Right lung (tissue), 10 donors: ENCODE measurements at places on chromosomes 12 and 14. TPM values are rescaled to one million over a fixed set of nuclear protein-coding genes. Genes with fewer than 3 reads are reported as not detected.

The RNF34 gene
- polyA plus RNA-seq = 32.3 TPM

The SYT1 gene
- polyA plus RNA-seq = 2.7 TPM

The CSRP2 gene
- 29.3 TPM for polyA plus RNA-seq

The GALNT4 gene
- 9.9 TPM for polyA plus RNA-seq

The SPIC gene
- not detected for polyA plus RNA-seq

The FOXM1 gene
- polyA plus RNA-seq = 26.4 TPM

The PLD4 gene
- polyA plus RNA-seq = 9.5 TPM

The LMO3 gene
- polyA plus RNA-seq = 12.2 TPM

DNA sequence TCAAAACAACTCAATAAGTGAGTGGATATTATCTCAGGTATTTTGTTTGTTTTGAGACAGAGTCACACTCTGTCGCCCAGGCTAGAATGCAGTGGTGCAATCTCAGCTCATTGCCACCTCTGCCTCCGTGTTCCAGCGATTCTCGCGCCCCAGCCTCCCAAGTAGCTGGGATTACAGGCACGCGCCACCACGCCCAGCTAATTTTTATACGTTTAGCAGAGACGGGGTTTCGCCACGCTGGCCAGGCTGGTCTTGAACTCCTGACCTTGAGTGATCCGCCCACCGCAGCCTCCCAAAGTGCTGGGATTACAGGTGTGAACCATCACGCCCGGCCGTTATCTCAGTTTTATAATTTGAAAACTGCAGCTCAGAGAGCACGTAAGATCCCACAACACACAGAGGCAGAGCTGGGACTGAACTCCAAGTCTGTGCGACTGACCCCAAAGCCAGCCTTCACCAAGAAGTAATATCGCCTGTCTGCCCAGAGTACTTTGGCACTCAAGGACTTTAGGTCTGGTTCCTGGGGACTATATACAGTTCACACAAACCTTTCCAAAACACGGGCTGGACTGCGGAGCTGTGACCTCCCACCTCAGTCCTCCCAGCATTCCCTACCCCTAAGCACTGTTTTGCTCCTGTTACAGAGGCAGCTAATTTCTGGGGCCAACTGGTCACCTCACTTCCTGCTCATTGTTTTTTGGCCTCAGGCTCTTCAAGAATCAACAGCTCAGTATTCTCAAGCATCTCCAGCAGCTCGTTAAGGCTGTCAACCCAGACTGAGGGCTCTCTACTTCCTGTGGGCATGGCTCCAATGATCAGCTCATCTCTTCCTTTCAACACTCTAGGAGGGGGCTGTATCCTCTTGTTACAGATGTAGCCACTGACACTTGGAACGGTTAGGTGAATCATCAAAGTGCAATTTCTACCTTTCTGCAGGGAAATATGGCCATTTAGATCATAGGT lies 22.5 kb downstream of the TESC start:
- no peak for DNase-seq

- DNase-seq = no peak
Measured at GRCh38 chr12:46946137-46946536, 120.3 kb upstream of the SLC38A4 start.

- DNase-seq = no peak
Measured at GRCh38 chr12:106343214-106343528, 14.4 kb upstream of the POLR3B start.

DNA sequence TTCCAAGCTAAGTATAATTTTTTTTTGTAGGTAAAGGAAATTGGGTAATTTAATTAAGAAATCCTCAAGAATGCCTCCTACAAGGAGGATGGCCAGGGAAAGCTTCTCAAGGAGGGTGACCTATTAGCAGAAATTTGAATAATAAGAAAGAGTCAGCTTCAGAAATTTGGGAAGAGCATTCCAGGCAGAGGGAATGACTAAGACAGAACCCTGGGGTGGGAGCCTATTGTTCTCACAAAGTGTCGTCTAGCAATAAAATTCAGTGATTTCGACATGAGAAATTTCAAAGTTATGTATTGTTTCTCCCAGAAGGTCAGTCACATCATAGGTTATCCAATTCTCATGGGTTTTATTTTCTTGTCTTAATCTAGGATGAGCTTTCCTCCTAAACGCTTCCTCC lies 1168.4 kb downstream of the AACS start:
- DNase-seq = no peak

DNA sequence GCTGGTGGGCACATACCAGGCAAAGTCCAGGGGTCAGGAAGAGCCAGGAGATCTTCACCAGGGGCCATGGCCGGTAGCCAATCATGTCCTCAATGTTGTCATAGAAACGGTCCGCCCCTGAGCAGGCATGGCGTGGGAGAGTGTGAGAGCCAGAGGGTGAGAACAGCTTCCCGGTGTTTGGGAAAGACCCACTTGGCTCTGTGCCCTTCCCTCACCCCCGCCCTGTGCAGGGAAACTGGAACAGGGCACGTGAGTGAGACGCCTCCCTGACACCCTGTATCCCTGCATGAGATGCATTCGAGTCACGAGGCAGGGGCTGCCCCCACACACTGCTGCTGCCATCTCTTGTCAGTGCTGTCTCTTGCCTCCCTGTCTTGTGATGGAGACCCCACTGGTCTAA lies 20.7 kb downstream of the SLC6A12 start:
- no peak for DNase-seq

GRCh38 chr12:115835445-115835844 lies 442.0 kb downstream of the MED13L start:
- no peak for DNase-seq

DNA sequence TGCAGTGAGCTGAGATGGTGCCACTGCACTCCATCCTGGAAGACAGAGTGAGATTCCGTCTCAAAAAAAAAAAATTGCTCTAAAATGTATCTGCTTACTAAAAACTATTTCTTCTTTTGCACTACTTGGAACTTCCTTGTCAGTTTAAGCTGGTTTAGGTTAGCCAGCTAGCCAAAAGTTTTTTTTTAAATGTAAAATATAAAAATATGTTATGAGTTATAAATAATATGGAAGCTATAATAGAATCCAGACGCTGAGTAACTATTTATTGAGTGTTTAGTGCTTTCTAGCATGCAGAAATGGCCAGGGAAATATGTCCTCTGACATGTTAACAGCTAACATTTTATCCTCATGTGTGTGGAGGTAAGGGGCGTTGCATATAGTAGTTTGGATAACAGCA lies 85.6 kb downstream of the PLEKHA5 start:
- no peak for DNase-seq

DNA sequence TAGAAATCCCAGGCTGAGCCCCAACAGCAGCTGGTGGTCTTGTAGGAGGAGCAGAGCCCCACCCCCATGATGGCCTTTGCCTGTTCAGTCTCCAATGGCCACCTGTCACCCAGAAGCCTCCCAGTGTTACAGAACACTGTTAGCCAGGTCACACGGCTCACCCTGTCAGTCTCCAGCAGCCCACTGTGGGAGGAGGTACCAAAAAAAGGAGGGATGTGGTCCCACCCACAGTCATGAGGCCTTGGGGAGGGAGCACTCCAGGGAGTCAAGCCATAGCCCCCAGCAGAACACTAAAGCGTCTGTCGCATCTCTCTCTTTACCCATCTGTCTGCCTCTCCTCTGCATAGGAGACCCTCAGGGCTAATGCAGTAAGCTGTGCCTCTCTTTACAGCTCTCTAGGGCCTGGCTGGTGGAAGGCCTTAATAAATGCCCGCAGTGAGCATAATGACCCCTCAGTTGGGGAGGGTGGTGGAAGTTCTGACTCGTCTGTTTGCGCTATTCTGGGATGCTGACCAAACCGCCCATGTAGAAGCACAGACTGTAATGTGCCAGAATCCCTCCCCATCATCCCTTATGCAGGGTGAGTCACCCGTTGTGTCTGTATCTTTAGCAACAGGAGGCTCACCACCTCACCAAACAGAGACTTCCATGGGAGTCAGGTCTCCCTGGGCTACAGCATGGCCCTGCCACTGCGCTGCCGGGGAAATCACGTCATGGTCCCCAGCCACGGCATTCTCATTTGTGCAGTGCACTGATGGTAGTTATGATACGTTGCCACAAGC lies 14.6 kb downstream of the C14orf132 start:
- DNase-seq = no peak

GRCh38 chr12:57455374-57456144 lies 452 bp downstream of the INHBE start:
- DNase-seq = no peak

- no peak for DNase-seq
Measured at GRCh38 chr12:58648176-58648575, 272.1 kb downstream of the LRIG3 start.
